ENCODE measurements at places on chromosomes 3 and 15.

DNA sequence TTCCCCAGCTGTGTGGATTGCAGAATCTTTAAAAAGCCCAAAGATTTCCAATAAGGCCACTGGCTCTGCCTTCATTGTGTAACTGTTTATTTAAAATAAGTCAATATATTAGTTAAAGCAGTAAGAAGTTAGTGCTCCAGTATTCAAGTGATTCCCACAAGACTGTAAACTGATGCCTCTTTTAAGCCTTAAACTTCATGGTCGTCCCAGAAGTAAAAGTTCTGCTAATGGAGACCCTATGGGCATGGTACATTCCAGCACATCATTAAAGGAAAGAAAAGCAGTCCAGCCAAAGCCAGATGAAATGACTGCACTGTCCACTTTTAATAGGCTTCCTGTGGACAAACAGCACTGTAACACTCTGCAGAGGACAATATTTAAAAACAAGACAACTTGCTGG, 512.6 kb downstream of the MECOM start:
- no peak for DNase-seq

GRCh38 chr15:36498916-36499315, 80.5 kb upstream of the CDIN1 start:
- DNase-seq = no peak

GRCh38 chr3:170865209-170866094, 4.5 kb downstream of the RPL22L1 start:
- no peak for DNase-seq

- no peak for DNase-seq
Measured at GRCh38 chr15:88479169-88479568, 11.7 kb downstream of the MRPS11 start.

DNA sequence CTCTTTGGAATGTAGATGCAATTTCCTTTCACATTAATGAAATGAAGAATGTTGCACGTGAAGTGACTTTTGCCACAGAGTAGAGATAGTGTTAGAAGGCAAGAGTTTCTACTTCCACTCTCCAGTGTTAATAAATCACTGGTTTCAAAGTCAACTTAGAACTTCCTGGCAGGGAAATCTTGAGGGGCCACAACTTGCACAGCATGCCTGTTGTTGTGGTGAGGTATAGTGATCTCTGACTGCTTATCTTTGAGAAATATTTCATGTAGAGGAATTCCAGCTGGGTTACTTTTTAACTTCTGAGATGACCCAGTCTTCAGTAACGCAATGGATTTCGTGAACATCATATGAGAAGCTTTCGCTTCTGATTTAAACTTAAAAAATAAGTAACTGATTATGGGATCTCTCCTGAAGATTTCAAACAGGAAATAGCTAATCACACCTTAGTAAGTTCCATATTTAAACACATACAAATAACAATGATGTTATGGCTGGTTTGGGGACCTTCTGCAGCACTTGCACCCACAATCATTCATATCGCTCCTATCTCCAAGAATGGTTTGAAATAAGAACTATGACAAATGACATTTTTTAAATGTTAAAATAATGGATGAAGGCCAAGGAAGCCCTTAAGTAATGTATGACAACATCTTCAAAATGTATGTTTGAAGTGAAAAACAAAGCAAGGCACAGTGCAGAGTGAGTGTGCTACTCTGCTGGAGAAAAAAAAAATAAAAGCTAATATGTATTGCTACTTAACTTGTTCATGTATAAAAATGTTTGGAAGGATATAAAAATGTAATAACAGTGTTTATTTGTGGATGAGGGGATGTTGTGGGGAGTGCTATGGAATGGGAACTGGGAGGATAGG, 726.5 kb upstream of the NECTIN3 start:
- DNase-seq = peak; percentile 46

DNA sequence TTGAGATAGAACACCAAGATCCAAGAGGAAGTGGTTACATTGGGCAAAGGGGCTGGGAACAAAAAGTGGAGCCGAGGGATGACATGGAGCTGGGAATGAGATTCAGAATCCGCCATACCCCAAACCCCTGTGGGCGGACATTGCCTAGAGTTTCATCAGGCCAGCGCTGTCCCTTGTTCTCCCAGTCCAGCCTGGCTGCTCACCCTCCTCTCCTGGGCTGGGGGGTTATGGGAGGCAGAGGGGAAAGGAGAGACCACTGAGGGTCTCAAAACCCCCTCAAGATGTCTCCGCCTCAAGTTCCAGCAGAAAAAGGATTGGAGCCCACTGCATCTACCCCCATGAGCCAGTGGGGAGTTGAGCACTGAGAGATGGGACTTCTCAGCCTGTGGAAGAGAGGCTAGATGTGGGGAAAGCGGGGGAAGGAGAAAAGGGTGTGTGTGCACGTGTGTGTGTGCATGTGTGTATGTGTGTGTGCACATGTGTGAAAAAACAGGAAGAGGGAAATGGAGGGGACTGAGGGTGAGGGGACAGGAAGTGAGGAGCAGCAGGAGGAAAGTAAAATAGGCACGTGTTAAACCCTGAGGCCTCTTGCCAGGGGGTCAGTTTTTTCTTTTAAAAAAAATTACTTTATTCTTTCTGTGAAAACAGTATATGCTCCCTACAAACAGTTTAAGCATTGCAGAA, 14.3 kb downstream of the GRM2 start:
- DNase-seq = no peak

DNA sequence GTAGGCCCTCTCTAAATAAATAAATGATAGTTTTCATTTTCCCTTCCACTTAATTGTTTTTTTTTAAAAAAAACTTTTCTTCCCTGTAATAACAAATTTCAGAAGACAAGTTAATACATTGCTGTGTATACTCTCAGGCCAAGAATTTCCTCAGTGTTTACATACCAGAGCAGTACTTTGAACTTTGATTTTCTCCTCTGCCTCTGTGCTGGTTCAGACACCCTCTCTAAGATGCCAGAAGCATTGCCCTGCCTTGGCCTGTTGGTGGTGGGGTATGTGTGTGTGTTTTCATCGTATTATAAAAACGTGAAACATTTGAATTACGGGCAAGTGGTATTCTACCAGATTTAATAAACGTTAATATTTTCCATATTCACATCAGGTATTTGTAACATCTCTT, 70.1 kb downstream of the SMAD3 start:
- peak; percentile 76 for DNase-seq

- no peak for DNase-seq
Measured at GRCh38 chr3:97612632-97613031, 151.9 kb upstream of the ARL6 start.

GRCh38 chr15:92457471-92458041, 63.9 kb downstream of the ST8SIA2 start:
- DNase-seq = no peak

- DNase-seq = no peak
Measured at GRCh38 chr3:33650495-33650894, 67.6 kb downstream of the CLASP2 start.

GRCh38 chr3:187979564-187979963, 174.4 kb upstream of the LPP start:
- no peak for DNase-seq

DNA sequence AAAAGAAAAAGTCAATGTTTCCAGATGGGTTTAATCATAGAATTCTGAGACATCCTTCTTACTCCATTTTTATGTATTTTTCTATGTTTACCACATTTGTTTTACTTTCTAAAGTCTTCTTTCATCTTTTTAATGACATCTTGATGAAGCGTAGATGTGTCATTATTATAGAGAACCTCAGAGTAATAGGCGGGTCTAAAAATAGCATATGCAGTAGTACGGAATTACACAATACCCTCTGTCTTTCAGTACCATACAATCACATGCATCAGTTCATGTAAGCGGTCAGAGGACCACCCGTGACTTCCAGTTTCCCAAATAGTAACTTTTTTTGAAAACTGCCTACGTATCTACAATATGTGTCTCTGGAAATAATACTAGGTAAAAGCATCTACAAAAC, 224.0 kb downstream of the PLOD2 start:
- peak; percentile 46 for DNase-seq

DNA sequence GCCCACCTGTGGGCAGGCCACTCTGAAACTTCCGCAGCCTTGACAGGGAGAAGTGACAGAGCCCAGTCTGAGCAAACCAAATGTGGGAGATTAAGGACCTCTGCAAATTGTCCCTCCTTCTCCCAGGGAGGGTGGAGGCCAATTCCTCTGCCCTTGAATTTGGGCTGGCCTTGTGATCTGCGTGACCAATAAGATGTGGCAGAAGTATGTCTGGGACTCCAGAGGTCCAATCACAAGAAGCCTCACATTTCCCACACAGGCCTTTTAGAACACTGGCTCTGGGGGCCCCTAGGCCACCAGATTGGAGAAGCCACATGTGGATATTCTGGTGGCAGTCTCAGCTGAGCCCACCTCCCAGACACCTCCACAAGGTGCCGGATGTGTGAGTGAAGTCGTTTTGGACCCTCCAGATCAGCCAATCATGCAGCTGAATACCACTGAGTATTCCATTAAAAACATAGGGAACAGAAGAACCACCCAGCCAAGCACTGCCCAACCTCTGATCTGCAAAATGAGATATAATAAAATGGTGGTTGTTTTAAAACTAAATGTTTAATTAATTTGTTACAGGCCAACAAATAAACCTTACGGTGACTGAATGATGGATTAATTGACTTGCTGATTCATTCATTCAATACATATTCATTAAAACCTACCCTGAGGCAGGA, 150.3 kb downstream of the NUP210 start:
- no peak for DNase-seq

Measured in astrocyte (in vitro differentiated cells and primary cell).